NCI-H2081 treated with DMSO at 0.1 percent for 48 hours (cell line): ENCODE measurements at places on chromosomes 16 and 17.

DNA sequence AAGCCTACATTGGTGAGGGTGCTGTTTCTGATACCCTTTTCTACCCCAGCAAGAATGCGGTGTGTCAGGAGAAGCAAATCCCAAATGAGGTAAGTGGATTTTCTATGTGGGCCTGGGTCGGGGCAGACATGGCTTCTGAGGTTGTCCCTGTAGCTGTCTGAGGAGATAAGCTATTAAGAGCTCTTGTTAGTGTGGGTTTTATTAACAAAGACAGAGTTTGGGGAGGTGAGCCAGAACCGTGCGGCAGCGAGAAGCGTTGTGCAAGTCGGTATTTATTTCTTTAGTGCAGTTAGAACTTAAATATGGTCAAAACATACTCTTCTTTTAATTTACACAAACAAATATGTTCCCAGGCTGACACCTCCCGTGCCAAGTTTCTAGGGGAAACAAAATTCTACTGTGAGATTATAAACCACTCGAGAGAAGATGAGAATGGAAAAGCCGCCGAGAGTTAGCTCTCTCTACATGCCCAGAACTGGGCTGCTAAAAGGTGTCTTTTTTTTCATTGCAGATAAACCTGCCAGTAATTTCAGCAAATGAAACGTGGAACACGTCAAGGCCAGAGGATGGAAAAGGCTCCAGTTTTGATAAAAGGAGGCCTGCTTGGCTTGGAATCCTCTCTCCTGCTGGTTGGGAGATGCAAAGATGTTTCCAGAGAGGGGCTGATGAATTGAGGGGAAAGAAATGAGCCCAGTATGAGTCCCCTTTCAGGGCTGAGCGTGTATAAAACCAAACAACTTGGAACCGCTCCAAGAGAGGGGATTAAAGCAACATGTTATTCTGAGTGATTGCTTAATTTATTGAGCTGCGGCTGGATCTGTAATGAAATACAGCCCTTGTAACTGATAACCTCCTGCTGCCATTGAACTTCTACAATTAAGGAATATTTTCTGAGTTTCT is 254.6 kb downstream of the MRTFB start:
- no peak for DNase-seq

DNA sequence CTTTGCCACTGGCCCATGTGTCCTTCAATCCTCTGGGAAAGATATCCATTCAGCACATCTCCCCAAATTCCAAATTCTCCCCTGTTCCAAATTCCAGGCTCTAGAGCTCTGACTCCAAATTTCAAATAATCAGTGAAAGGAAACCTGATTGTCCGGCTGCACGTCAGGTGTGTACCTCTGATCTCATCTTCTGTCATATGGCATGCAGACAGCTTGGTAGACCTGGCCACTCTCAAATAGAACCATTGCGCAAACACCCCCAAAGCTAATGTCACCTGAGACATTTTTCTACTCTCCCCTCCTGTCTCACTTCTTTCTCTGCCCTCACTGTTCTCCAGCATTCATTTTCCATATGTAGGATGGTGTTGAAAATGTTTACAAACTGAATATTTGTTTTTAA is 337.0 kb upstream of the DYNLRB2 start:
- no peak for DNase-seq

DNA sequence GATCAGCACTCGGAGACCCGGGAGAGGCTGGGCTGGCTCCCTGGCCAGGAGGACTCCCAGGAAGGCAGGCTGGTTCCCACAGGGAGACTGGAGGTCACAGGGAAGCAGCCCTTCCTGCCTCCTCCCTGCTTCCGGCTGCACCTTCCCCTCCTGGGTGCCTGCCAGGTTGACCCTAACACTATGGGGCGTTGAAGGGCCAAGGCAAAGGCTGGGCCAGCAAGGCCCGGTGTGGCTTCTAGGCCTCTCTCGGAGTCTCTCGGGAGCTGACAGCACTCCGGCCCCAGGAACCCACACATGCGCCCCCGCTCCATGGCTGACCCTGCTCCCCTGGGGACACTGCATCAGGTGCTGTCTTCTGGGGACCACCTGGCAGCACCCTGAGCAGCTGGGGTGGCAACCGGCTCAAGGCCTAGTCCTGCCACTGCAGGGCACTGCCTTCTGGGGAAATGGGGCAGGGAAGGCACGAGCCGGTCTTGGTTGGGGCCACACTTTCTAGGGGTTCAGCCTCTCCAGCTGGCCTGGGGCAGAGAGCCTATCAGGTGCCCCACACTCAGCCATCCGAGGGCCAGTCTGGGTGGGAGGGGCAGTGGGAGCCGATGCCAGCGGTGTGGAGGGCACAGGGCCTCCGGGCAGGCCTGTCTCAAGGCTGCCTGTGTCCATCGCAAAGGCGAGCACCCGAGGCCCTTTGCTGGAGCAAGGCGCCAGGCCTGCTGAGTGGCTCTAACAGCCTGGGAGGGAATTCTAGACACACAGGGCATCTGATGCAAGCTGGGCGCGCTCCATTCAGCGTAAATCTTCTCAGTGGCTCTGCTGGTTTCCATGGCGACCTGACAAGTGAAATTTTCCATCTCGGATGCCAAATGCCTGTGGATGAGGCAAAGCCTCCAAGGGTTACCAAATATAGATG is 5.6 kb upstream of the MTSS2 start:
- DNase-seq: no peak

DNA sequence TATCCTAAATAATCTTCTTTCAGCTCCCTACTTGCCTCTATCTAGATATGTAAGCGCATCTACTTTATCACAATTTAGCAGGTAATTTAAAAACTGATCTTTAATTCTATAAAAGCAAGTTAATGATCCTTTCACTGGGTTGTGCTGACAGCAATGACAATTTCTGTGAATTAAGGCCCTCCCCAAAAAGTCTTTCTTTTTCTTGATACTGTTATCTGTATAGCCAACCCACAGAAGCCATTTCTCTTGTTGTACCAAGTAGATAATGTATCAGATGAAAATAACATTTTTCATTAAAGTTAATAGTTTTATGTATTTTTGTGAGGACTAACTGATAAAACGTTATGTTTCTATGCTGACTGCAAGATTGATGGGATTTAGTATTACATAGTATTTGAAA is 3.8 kb downstream of the ZPBP2 start:
- DNase-seq: no peak

DNA sequence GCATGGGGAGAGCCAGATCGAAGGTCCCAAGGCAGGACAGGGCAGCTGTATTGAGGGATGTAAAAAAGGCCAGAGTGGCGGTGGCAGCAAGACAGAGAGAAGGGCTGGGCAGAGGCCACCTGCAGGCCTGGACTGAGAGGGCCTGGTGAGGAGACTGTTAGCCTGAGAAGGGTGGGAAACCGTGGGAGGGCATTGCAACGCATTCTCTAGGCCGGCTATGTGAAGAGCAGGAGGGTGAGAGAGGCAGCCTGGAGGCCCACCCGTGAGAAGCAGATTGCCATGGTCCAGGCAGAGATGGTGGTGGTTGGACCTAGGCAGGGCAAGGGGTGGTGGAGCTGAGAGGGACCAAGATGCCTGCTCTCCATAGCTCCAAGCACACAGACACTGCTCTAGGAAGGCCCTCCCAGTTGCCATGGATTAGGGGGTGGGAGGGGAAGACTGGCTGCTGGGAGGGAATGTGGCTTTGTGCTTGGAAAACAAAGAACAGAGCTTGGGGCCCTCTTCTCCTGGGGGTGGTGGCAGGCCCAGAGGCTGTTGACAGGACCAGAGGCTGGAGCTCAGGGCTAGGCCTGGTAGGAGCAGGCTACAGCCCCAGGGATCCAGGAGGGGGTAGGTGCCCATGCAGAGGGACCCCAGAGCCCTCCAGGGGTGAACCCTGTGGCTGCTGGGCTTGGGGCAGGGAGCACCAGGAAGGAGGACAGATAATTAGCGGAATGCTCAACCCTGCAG is 12.4 kb upstream of the TCAP start:
- no peak for DNase-seq

GRCh38 chr16:50857881-50858280 is 116.0 kb downstream of the CYLD start:
- DNase-seq: no peak

- no peak for DNase-seq
Observed at GRCh38 chr16:72401084-72401361, 229.1 kb upstream of the PMFBP1 start.

GRCh38 chr16:61940611-61941010 is 95.6 kb downstream of the CDH8 start:
- DNase-seq: no peak

DNA sequence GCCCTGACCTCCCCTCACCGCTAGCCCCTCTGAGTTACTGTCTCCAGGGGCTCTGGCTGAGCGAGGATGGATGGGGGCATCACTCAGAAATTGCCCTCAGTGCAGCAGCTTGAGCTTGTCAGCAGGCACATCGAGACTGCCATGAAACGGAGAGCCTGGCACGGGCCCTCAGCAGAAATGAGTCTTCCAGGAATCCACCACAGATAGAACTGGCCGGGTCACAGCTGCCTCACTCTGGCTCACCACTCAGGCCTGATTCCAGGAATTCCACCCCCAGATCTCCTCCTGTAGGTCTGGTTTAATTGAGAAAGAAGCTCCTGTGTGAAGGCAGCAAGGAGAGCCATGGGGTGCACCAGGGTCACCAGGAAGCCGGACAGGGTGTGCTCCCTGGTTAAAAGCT is 85.5 kb downstream of the GSG1L start:
- no peak for DNase-seq
